Iris pigment epithelial cell (primary cell): ENCODE measurements at places on chromosomes 4 and X.

GRCh38 chr4:68359508-68359907, 9.6 kb upstream of the YTHDC1 start:
- no peak for DNase-seq

DNA sequence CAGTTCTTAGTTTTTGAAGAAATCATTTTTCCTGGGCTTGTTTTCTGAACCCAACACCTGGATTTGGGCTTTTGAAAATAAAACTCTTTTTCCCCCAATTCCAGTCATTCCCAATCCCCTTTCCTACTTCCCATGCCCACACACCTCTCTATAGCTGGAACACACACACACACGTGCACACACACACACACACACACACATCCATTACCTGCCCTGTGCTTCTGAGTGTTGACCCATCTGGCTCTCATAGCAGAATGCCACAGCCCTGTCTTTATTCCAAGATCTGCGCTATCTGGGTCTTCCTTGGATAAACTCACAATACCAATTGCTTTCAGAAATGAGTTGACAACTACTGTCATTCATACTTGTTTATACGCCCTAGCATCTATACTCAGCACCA, 54.9 kb upstream of the C4orf54 start:
- DNase-seq, result no peak

GRCh38 chr4:9812501-9813340, 31.3 kb downstream of the DRD5 start:
- peak; percentile 42 for DNase-seq

GRCh38 chrX:68732906-68733493, 85.5 kb downstream of the STARD8 start:
- peak; percentile 40 for DNase-seq

DNA sequence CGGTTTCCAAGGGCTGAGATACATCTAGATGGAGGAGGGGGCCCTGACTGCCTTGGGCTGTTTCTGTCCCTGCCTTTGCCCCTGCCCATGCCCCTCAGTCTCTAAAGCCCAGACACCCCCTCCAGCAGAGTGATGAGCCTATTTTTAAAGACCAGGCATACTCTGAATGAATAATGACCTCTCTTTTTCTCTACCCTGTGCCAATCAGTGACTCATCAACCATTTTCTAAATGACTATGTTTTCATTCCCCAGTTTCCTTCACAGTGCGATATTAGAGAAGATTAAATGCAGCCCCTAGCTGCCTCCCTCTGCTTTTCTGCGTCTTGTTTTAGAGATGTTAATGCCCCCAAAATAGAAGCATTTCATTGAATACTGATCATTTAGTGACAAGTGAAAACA, 15.5 kb upstream of the NHS start:
- no peak for DNase-seq

- peak; percentile 77 for DNase-seq
These were observed at the start of gene IL1RAPL1 for GRCh38 chrX:28586981-28587551. Gene IL1RAPL1 (plus strand): TSS chrX:28587446.

GRCh38 chrX:100871594-100872560, 2.3 kb downstream of the NOX1 start:
- peak; percentile 54 for DNase-seq

GRCh38 chrX:136674270-136674985, 26.5 kb downstream of the CD40LG start:
- DNase-seq, result no peak

DNA sequence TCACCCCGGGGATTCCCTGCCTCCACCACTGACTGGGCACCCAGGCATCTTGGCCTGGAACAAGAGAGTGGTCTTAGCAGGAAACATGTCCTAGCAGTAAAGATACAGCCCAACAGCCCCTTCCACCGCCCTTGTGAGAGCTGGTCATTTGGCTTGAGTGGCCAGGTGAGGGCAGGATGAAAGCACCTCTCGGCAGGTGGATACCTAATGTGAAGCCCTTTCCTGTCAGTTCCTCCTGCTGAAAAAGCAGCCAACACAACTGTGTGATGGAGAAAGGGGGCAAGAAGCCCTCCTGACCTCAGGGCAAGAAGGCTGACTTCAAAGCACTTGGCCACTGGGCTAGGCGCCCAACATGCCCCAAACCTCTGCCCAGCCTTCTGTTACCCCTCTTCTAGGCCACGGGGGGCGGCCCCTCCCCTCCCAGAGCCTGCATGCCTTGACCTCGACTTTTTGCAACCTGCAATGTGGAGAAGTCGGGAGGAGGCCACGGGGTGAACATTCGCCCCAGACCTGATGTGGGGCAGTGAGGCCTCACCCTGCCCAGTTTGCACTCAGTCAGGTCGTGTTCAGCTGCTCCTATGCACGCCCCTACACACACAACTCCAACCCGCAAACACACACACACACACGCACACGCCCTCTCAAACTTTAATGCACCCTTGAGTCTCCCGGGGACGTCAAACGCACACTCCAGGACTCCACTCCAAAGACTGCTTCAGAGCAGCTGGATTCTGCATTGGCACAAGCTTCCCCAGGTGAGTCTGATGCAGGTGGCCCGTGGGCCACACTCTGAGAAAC, 1.1 kb downstream of the LGI2 start:
- no peak for DNase-seq

DNA sequence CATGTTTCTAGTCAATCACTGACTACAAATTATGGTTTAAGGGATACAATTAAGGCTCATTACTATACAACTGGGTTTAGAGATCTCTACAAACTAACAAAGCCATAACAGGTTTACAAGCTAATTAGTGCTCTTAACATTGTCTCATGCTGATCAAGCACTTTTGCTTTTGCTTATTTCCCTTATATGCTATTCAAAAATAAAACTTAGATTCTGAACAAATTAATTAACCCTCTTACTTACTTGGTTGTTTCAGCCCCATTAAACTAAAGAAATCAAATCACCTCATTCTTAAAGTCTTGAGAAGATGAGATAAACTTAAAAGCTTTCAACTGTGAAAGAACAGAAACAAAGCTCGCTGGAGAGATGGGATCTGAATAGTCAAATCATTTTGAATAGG, 2024.5 kb upstream of the ADGRL3 start:
- DNase-seq, result no peak

DNA sequence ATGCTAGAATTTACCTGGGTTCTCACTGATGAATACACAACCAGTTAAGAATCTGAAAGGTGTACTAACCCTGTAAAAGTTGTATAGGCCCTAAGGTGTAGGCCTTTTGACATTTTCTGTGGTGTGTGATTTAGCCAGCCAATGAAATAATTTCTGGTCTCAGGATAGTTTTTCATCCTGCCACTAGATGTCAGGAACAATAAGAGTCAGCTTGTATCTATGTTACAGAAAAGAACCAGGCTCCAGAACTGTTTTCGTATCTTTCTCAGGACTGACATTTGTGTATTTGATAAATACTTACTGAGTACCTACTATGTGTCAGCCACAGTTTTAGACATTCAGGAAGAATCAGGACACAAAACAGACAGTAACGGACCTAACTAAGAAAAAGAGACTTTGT, 673.6 kb upstream of the TENM3 start:
- peak; percentile 67 for DNase-seq

DNA sequence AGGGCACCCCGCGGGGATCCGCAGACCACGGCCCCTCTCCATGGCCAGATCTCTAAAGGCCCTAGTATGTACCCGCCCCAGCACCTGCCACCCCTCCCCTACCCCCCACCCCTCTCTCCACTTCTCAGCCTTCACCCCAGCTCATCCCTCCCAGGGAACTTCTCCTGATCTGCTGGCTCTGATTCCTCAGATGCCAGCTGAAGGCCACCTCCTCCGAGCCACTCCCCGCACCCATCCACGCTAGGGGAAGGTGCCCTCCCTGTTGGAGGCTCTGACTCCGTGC, 11.9 kb downstream of the PSAPL1 start:
- DNase-seq, result no peak

GRCh38 chr4:13329963-13330362, 154.2 kb downstream of the RAB28 start:
- peak; percentile 59 for DNase-seq

- DNase-seq, result no peak
These were observed 145.6 kb upstream of the KCNIP4 start for GRCh38 chr4:22094217-22094616.
